ENCODE measurements at places on chromosomes 6 and 20.

DNA sequence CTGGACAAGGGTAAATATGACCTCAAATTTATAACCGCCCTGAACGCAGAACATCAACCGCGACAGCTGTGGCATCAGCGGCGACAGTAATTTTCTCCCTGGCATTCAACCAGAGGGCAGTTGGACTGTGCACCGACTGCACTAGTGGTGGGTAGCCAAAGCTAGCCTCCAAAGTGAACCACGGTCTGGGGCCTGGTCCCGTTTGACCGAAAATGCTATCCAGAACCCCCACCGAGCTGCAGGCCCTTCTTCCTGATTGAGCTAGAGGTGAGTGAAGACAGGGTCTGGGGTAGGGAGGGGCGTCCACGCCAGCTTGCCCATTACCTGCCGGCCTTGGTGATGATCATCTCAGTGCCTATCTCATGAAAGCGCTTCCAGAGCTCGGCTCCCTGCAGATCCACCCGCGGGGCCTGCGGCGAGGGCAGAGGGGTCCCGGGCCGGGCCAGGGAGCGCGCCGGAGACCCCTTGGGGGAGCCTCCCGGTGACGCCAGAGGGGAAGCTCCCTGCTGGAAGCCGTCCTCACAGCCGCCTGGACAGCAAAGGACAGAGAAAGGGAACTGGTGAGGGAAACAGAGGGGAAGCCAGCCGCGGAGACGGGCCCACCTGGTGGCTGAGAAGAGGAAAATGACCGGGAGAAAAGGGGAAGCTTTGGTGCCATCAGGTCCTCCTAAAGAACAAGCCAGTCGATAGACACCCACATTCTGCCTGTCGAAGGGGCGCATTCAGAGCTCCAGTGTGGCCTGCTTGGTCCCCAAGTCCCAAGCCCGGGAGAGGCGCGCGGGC lies 2.0 kb downstream of the TBX18 start:
- DNase-seq = no peak

GRCh38 chr6:41074692-41075436 lies 2.1 kb downstream of the NFYA start:
- DNase-seq = no peak

- DNase-seq = no peak
Observed at GRCh38 chr6:163986313-163986712, 571.8 kb downstream of the QKI start.

DNA sequence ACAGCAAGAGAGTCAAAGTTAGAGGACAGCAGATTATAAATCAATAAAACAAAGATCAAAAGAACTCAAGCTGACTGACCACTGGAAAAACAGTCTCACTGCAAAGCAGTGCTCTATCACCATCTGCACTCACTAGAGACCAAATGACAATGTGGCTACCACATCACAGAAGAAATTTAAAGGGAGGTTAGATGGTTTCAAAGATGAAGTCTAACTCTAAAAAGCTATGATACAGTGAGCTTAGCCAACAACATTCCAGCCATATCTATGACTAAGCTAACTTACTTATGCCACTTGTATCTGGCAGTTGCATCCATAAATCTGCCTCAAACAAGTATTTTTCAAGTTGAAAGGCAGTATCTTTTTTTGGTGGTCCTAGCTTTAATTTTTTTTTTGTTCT lies 68.6 kb downstream of the ARHGAP18 start:
- DNase-seq = no peak

GRCh38 chr20:17431621-17432364 lies 99.4 kb downstream of the BFSP1 start:
- DNase-seq = no peak

DNA sequence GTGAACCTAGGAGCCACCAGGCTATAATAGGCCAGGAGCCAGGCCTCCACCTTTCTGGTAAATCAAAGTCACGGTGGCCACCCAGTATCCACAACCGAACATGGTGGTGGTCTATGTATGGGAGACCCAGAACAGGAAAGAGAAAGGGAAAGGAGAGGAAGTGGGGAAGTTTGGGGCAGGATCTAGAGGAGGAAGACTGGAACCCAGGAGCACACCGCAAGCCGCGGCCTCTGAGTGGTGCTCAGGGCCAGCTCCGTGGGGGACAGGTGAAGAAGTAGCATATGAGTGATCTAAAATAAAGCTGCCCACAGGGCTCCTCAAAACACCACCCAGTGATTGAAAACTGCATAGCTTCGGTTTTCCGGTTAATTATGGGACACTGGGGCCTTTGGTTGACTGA lies 214.8 kb downstream of the ZDHHC14 start:
- no peak for DNase-seq

GRCh38 chr6:42383421-42384205 lies 68.1 kb downstream of the TRERF1 start:
- no peak for DNase-seq

DNA sequence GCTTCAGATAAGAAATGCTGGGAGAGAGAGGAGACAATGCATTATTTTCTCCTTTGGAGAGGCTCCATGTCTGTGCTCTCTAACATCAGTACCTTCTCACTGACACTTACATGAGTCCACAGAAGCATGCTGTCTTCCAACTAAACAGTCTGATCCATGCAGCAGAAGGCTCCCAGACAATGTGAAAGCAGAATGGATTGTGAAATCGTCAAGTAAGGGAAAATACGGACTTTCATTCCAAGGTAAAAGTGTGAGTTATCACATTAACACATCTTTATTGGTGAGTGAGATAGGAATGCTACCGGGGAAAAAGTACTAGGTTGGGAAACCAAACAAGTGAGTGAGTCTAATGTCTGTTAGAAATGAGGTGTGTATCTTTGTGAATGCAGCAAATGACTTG lies 167.6 kb upstream of the KCNK16 start:
- DNase-seq = no peak

- DNase-seq = no peak
Observed at GRCh38 chr6:4790158-4790899, 14.1 kb downstream of the CDYL start.

- DNase-seq = no peak
Observed at GRCh38 chr6:80341330-80341729, 234.9 kb downstream of the BCKDHB start.

DNA sequence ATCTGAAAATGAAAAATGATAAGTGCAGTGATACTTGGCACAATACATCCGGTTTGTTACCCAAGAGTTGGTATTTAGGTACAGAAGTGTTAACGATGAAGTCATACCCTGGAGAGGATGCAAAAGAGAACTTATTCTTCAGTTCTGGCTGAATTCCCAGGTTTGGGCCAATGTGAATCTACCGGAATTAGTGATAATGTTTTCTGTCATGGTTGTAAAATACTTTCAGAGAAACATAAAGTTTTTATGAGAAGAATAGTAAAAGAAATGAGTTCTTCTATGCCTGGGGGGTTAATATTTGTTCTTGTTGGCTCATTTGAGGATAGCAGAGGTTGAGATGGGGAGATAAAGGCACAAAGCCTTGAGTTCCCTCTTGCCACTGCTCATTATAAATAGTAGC lies 509.9 kb upstream of the POU3F2 start:
- no peak for DNase-seq

DNA sequence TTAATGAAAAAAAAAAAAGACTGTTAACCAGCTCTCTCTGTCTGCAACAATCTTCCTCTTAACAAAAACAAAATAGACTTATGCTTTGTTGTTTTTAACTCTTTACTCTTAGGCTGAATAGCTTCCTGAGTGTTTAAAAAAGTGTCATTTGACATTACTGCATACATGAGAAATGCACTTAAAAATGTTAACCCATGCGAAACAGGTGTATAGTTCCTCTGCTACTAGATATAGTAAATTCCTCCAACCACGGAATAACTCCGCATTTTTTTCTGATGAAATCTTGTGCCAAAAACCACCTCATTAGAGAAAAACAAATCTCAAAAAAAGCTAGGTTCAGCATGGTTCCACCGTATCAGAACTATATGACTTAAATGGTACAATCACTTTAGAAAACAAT lies 426.0 kb downstream of the ADGRB3 start:
- DNase-seq = no peak

GRCh38 chr20:46588532-46589511 lies 38.4 kb upstream of the OCSTAMP start:
- DNase-seq = no peak

DNA sequence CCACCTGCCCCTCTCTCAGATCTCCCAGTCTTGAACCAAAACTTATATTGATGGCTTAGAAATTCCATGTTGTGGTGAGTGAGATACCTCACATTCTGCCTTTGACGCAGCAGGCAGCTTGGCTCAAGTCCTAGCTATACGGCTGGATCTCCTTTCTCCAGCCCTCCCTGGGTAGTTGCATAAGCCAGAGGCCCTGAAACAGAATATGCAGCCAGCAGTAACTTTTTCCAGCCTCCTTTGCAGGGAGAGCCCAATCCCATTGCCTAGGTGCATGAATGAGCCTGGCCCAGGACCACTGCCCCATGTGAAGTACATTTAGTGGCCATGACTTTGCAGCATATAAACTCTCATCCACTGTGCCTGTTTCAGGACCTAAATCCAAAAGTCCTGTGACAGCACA lies 202.2 kb upstream of the CDYL start:
- DNase-seq = no peak

- DNase-seq = no peak
Observed at GRCh38 chr6:119938752-119939151, 589.2 kb upstream of the MAN1A1 start.

DNA sequence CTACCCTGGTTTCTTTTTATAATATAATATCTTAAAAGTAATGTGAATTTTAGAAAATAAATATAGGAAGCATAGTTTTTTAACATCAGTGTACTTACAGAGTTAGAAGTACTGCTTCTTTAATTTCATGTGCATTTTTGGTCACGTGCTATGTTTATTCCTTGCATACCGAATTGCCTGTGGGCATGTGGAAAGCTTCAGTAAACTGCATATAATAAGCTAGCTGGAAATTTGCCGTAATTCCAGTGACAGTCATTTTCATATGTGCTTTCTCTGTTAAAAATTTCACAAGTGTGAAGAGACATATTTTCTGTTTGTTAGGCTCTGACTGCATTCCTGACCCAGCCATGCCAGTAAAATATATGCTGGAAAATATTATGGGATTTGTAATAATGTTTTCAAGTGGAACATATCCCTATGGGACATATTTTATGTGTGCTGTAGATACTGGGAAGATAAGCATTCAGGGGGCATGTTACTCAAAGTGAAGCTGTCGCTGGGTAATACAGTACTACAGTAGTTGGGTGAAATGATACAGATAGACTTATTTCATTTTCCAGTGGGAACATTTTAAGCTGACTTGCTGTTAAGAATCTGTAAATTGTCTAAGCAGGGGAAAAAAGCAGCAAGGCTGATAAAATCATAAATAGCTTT lies 616.7 kb downstream of the FRK start:
- DNase-seq = no peak

DNA sequence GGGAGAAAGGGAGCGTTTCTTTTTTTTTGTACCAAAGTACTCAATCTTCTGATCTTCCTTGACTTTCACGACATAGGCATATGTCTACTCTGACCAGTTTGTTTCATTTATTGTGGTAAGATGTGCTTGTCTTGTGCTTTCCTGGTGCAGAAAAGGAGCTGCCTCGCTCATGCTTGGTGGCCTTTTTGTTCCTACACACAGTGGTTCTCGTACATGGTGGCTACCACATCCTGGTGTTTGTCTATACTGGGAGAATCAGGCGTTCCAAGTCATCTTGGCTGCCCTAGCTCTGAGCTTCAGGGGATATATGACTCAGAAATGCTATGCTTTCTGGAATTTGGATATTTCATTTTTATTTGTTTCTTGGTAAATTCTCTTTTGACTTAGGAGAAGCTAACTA lies 31.8 kb downstream of the MYB start:
- DNase-seq = no peak

DNA sequence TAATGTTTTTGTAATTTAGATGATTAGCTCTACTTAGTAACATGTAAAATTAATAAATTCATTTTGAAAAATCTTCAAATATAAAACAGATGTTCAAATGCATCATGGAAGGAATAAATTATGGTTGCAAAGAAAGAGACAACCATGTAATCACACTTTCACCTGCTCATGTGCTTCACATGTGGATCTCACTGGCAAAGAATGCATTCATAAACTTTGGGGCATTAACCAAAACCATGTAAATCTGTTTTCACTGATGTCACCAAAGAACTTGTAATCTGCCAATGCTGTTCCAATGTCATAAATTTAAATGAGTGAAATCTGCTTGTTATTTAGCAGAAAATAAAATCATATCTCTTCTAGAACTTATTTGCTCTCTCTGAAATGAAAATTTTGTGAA lies 142.7 kb downstream of the TENT5A start:
- no peak for DNase-seq

GRCh38 chr6:31465718-31466117 lies 32.2 kb upstream of the MICB start:
- DNase-seq = no peak

GRCh38 chr20:32339116-32339515 lies 19.0 kb upstream of the ASXL1 start:
- no peak for DNase-seq

- no peak for DNase-seq
Observed at GRCh38 chr6:169271877-169272216, 18.2 kb upstream of the THBS2 start.

DNA sequence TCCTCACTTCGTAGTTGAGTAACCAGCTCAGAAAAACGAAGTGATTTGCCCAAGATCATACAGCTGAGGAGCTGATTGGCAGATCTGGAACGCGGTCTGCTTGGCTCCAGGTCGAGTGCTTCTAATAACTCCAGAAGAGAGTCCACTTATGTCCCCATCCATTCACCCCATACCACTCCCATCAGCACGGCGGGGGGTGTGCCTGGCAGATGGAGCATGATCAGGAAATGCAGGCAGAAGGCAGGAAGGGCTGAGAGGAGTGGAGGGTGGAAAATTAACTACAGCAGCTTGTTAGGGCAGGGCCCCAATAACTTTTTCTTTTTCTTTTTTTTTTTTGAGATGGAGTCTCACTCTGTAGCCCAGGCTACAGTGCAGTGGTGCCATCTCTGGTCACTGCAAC lies 15.0 kb downstream of the FITM2 start:
- no peak for DNase-seq

DNA sequence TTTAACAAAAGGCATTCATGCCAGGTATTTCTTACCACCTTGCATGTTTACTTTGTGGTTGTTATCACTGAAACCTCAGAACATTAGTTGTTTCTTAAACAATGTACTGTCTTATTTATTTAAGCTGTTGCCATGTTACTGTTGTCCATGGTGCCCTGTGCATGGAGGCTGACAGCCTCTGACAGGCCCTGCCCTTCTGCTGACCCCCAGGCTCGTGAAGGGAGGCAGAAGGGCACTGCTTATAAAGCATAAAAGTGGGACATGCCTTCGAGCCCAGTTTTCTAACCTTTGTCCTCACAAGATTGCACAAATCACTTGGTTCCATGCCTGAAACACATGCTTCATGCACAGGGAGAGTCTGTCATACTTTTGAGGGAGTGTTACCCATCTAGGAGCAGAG lies 46.7 kb upstream of the CLIC5 start:
- DNase-seq = no peak

- DNase-seq = no peak
Observed at GRCh38 chr20:34562641-34563040, 4.1 kb downstream of the MAP1LC3A start.

GRCh38 chr6:82607998-82608725 lies 244.5 kb downstream of the TPBG start:
- no peak for DNase-seq

GRCh38 chr20:38460040-38460623 lies 12.5 kb upstream of the RALGAPB start:
- no peak for DNase-seq
